Brain pericyte (primary cell): ENCODE measurements at places on chromosomes 2 and 18.
A peak's percentile ranks its signal among the peaks of the same experiment; 100 is the strongest.

DNA sequence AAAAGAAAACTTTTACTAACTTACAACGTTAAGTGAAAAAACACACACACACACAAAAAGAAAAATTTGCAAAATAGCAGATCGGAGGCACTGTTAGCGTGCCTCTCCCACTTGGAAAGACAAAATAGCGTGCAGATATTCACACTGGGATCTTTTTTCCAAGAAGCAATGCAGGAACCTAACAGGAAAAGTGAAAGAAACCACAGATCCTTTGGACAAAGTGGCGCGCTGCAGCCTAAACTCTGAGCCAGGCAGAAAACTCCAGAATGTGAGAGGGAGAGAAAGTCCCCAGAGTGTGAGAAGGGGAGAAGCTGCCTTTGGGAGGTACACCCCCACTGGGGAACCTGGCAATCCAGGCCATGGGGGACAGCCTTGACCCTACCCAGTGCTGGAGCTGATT, 70.7 kb upstream of the SERPINE2 start:
- DNase-seq: no peak

DNA sequence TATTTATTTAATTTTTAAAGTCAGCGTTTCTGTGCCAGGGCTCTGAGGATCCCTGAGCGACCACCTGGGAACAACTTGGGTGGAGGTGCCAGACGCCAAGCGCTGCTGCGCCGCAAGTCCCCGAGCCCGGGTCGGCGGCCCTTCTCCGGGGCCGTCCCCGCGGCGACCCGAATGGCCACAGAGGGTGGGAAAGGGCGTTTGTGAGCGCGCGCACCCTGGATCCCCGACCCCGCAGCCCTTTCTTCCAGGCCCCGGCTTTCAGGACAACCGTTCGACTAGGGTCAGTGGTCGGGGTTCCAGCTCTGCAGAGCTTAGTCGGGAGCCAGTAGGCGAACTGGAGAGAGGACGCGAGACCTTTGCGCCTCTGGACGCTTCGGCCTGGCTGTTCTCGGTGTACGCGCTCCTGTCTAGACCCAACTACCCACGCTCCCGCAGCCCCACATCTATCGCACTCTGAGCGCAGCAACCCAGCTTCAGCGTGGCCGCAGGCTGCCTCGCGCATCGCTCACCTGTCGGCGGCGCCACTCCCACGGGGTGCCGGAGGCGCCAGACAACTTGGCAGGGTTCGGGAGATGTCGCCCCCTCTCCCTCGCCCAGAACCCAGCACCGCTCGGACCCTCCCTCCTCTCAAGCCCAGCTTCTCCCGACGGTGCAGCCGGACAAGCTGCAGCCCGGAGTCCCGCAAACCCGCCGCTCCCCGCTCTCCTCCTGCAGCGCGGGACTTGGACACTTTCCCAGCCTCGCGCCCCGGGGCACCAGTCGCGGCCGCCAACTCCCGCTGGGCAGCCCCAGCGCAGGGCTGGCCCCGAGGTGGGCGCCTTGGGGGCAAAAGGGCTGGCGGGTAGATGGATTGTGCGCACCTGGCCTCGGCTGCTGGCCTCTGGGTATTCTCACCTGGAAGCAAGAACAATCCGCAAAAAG, 758 bp downstream of the LYPD1 start:
- DNase-seq: no peak

- DNase-seq: no peak
Measured at GRCh38 chr18:45749918-45750689, 26.1 kb downstream of the SLC14A1 start.

GRCh38 chr2:213089438-213089837, 62.0 kb downstream of the IKZF2 start:
- DNase-seq: no peak

DNA sequence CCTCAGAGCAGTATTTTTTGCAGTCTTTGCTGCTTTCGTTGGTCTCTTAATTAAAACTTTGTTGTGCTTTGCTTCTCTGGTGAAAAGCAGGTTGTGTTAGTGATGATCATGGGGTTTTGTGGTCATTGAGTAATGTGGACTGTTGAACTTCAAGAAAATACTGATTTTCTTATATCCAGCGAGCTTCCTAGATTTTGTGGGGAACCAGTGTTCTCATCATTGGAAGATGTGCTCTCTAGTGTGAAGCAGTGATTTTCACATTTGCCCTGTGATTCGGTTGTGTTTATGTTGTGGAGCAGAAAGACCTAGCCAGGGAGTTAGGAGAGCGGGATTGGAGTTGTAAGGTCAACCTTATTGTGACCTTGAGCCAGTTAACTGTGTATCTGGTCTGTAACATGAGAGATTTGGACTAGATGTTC, 12.4 kb downstream of the ASAP2 start:
- DNase-seq: no peak

GRCh38 chr2:100248044-100248330, 74.3 kb downstream of the LONRF2 start:
- no peak for DNase-seq

DNA sequence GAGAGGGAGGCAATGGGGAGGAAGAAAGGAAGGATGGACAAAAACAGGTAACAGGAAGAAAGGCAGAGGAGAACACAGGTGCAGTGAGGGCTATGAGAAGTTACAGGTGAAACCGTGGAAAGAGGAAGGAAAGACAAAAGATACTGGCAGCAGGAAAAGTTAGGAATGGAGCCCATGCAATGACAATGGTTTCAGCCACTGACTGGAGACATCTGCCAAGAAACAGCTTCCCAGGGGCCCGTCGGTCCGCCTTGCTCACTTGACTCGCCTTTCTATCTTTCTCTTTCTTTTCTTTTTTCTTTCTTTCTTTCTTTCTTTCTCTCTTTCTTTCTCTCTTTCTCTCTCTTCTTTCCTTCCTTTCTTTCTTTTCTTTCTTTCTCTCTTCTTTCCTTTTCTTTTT, 37.5 kb downstream of the ST8SIA5 start:
- no peak for DNase-seq

DNA sequence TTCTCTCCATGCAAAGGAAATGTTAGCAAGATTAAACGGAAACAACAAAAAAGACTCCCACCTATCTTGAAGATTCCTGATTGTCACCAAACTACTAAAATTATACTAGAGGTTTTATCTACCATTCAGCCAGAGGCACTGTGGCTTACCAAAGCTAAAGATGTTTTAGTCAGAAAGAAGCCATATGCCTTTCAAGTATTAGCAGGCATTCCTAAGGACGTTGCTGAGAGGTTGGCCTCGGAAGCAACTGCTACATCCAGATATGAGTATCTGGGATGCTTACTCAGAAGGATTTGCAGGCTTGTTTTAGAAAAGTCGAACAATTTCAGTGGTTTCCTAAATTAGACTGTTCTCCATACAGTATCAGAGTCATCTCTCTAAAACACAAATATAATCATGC, 88.3 kb upstream of the UBE2E3 start:
- DNase-seq: no peak

GRCh38 chr2:234158812-234159211, 108.3 kb downstream of the SPP2 start:
- no peak for DNase-seq

DNA sequence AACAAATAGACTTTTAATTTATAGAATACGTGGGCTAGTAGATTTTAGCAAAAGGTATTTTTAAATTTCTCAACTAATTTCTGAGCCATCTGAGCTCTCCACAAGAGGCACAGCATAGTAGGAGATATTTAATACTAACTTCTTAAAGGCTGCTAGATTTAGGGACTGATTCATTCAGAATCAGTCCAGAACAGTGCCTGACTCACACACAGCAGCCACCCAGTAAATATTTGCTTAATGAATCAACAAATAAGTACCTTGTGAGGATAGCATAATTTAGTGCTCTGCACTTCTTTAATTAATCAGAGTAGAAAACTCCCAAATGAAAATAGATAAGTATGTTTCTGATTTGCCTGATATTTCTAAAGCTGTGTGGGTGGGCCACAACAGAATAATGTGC, 35.6 kb upstream of the SYT4 start:
- no peak for DNase-seq

GRCh38 chr2:68487773-68488355, 20.5 kb downstream of the APLF start:
- no peak for DNase-seq

GRCh38 chr2:240998706-240998994, 232 bp downstream of the SNED1 start:
- DNase-seq: no peak

GRCh38 chr18:25077038-25077943, 274.7 kb downstream of the ZNF521 start:
- no peak for DNase-seq

DNA sequence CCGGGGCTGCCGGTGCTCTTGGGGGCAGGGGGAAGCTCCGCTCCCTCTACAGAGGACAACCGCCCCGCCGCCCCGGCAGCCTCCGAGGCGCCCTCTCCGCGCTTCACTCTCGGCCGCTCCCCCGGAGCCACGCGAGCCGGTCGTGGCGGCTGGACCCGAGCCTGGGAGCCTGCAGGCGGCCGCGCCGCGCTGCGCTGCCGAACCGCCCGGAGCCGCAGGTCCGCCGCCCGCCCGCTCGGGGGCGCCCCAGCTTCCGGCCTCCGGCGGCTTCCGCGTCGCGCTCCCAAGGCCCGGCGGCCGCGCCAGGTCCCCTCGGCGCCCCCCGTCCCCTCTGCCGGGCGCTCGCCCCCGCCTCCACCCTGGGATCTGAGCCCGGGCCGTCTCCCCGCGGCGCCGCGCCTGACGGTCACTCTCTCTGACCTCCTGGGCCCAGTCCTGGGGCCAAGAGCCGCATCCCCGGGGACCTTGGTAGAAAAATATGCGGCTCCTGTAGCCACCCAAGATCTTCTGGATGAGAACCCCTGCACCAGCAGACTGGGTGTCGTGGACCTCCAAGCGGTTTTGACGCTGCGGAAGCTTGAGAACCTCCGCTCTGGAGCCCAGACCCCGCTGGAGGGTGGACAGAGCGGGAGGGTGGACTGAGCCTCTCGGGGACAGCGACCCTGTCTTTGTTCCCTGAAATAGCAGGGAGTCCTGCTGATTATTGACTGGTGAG, 44.3 kb downstream of the SERTAD2 start:
- no peak for DNase-seq

DNA sequence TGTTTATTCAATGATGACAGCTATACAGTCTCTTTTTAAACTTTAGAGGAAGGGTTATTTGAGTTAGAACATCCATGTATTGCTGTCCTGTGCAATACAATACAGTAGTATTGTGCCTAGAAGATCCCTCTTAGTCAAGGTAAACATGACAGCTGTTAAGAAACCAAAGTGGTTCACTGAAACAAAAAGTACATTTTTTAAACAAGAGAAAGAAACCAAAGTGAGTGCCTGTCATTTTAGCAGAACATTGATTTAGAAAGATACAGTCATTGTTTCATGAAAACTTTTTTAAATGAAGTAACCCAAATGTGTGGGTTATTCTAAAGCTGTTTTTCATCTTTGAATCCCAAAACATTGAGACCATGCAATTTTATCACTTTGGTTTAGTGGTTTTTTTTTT, 15.5 kb downstream of the ITPRID2 start:
- no peak for DNase-seq

- no peak for DNase-seq
Measured at GRCh38 chr2:130259594-130259993, 61.4 kb upstream of the TUBA3E start.

DNA sequence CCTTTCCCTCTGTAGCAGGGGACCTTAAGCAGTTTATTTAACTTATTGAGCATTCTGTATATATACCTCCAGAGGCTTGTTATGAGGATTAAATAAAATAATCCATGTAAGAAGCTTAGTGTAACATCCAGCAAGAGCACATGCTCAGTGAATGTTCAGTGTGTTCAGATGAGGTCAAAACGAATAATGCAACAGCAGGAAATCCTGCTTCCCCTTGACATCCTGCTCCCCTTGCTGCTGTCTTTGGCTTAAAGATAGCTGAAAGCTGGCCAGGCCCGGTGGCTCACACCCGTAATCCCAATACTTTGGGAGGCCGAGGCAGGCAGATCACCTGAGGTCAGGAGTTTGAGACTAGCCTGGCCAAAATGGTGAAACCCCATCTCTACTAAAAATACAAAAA, 68.7 kb downstream of the COL4A4 start:
- no peak for DNase-seq

- no peak for DNase-seq
Measured at GRCh38 chr2:71746946-71747501, 293.7 kb downstream of the DYSF start.

DNA sequence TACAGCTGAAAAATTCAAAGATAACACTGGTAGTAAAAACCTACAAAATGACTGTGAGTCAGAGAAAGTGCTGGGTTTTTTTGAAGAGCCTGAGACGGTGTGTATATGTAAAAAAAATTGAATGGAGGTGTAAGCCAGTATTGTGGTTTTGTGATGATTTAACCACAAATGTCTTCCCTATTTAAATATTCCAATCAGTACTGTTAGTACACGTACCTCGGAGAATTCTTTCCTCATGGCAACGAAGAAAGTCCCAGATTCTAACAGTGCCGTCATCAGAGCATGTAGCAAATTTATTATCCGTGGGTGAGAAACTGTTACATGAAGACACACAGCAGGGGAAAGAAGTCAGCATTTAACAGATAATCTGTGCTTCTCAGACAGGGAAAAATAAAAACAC, 48.1 kb downstream of the WDR33 start:
- no peak for DNase-seq

DNA sequence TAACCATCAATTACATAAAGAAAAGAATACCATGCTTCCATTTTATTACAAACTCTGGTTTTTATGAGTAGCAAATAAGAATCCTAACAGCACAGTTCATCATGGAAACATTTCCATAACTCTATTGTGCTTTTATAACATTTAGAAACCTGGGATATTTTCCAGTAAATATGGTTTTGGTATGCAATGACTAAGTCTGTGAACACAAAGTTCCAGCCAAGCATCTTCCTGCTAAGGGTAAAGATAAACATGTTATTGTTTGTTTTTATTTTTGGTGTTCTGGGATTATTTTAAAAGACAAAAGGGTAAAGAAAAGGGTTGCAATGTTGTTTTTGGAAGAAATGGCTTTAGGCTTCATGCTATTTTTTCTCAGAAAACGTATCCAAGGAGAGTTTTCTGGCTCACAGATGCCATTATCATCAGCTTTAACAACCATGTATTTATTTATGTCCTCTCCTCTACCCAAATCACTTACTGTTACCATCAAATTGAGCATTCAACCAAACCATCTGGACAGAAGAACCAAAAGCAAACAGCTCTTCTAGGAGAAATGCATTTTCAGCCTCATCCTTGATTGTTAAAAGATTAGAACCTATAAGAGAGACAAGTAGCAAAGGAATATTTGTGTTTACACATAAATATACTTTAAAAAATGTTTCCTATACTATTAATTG, 116.0 kb downstream of the PLA2R1 start:
- peak; percentile 82 for DNase-seq

- no peak for DNase-seq
Measured at GRCh38 chr2:10410823-10411437, 37.2 kb downstream of the ODC1 start.

DNA sequence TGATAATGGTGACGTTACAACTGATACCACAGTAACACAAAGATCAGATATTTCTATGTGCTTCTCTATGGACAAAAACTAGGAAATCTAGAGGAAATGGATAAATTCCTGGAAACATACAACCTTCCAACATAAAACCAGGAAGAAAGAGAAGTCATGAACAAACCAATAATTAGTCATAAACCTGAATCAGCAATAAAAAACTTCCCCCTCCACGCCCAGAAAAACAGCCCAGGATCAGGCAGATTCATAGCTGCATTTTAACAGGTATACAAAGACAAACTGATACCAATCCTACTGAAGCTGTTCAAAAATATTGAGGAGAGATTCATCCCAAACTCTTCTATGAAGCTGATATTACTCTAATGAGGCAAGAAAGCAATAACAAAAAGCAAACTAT, 1535.2 kb upstream of the LRRTM1 start:
- no peak for DNase-seq

- DNase-seq: no peak
Measured at GRCh38 chr18:23972453-23972852, 42.1 kb upstream of the TTC39C start.

GRCh38 chr2:69514819-69515218, 77.6 kb upstream of the NFU1 start:
- DNase-seq: no peak

- no peak for DNase-seq
Measured at GRCh38 chr2:235851828-235852525, 316.2 kb downstream of the GBX2 start.
